ENCODE measurements at places on chromosomes 13 and 19.

DNA sequence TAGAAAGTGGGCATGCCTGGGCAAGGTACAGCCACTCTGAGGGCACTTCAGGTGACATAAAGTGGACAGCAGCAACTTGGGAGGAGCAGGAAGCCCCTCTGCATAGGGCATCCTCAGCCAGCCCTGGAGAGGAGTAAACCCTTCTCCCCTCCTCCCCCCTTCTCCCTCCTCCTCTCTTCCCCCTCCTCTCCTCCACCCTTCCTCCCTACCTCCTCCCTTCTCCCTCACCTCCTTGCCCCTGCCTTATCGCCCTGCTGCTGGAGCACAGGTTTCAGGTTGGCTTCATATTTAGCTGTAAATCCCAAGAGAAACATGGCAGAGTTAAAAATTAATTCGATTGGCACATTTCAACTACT is 30.5 kb upstream of the ATP12A start:
- DNase-seq: no peak

DNA sequence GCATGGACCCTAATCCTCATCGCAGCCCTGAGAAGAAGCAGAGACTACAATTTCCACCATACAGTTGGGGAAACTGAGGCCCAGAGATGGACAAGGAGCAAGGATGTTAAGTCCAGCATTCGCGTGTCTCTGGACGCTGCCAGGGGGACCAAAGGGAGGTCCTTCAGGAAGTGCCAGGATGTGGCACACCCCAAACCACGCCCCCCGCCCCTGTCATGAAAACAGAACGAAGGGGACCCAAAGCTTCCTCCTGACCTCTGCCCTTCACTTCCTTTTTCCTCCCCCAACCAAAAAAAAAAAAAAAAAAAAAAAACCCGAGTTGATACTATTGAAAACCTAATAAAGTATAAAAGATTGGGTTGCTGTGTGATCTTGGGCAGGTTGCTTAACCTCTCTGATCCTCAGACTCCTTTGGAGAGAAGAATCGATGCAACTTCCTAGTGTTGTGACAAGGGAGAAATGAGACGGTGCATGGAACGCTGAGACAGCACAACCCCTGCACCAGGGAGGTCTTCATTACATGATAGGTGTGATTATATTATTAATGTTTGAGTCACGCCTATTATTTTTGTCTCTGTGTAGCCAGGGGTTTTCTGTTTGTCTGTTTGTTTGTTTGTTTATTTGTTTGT is 2.7 kb upstream of the ZBTB7A start:
- DNase-seq: no peak

- DNase-seq: no peak
Measured at GRCh38 chr19:56137405-56137804, 3.7 kb upstream of the ZNF444 start.

DNA sequence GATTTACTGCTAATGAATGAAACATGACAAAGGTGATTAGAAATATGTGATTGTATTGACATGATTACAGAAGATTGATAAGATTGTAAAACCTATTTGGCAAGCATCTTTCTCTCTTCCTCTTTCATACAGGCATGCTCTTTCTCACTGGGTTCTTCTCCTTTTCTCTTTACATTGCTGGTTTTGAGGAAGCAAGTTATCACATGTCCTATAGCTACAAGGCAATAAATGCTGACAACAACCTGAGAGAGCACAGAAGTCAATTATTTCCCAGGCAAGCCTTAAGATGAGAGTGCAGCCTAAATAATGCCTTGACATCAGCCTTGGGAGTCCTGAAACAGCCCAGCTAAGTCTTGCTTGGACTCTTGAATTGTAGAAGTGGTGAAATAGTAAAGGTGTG is 875.0 kb downstream of the SLITRK1 start:
- no peak for DNase-seq

DNA sequence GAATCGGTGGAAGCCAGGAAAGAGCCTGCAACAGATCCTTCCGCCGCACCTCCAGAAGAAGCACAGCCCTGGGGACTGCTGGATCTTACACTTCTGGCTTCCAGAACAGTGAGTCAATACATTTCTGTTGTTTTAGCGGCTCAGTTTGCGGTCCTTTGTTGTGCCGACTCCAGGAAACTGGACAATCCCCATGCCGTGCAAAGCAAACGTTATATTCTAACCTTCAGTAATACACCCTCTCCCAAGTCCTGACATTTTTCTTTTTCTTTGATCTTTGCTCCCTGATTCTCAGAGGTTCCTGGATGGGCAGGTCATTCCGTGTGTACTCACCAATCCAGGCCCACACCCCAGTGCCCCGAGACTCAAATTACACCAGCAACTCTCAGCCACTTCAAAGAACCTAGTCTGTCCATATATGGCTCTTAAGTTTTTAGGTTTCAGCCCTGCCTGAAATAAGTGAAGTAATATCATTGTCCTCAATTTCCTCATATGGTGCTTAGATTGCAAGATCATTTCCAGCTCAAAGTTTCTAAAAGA is 387.1 kb upstream of the SGCG start:
- no peak for DNase-seq

GRCh38 chr13:30618930-30619279 is 1.2 kb downstream of the USPL1 start:
- DNase-seq: no peak

DNA sequence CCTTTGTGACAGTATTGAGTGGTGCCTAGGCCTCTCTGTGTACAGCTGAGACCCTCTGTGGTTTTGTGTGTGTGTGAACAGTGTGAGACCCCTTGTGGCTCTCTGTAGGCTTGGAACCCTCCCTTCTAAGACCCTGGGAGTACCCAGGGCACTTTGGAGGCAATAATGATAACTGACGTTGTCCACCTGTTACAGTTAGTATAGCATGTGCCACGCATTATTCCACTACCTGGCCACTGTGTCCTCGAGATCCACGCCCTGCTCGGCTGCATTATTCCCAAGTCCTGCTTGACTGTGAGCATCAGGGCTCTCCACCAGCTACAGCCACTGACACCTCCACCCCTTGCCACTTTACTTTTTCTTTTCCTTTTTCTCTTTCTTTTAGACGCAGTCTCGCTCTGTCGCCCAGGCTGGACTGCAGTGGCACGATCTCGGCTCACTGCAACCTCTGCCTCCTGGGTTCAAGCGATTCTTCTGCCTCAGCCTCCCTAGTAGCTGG is 2.0 kb downstream of the GRAMD1A start:
- no peak for DNase-seq

GRCh38 chr13:24693862-24694471 is 13.8 kb downstream of the ATP12A start:
- DNase-seq: peak; percentile 13

GRCh38 chr13:98874029-98874397 is 103.9 kb downstream of the DOCK9 start:
- no peak for DNase-seq

DNA sequence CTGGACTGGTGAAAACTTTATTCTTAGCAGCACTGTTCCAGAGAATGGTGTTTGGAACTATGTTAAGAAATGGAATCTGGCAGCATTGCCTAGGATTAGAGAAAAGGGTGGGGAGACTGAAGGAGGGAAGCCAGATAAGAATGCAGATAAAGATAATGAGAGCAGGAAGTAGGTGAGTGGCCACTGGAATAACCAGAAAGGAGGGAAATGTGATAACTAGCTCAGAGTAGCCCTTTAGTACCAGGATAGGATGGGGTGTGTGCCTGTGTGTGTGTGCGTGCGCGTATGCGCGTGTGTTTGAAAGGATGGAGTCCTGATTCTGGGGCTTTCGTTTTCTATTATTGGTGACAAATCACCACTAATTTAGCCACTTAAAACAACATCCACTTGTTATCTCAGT is 33.4 kb upstream of the FRY start:
- DNase-seq: no peak

GRCh38 chr19:22708983-22709382 is 74.9 kb downstream of the ZNF492 start:
- no peak for DNase-seq

DNA sequence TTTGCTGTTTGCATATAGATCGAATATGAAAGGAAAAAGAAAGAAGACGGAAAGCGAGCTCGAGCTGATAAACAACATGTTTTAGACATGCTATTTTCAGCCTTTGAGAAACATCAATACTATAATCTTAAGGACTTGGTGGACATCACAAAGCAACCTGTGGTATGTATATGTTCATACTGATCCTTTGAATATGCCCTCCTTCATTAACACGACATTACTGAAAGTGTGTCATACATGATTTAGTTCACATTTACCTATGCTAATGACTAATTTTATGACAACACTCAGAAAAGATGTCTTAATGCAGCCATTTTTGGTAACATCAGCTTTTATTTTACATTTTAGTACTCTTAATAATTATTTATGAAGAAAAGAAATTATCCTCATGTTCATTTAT is 66.4 kb upstream of the KCTD4 start:
- no peak for DNase-seq

DNA sequence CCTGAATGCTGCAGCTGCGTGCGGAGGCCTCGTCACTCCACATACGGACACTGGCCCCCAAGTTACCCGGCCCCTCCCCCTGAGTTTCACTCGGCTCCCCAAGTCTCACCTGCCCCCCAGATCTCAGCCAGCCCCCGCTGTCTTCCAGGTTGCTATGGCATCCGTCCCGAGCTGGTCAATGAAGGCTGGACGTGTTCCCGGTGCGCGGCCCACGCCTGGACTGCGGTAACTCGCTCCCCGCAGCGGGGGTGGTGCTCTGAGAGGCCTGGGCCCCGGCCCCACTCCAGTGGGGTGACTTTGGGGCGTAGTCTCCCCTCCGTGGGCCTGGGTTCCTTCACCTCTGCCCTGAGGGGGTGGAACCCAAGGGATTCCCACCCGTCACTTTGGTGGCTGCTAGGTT is 168.2 kb downstream of the KDM4B start:
- DNase-seq: no peak

DNA sequence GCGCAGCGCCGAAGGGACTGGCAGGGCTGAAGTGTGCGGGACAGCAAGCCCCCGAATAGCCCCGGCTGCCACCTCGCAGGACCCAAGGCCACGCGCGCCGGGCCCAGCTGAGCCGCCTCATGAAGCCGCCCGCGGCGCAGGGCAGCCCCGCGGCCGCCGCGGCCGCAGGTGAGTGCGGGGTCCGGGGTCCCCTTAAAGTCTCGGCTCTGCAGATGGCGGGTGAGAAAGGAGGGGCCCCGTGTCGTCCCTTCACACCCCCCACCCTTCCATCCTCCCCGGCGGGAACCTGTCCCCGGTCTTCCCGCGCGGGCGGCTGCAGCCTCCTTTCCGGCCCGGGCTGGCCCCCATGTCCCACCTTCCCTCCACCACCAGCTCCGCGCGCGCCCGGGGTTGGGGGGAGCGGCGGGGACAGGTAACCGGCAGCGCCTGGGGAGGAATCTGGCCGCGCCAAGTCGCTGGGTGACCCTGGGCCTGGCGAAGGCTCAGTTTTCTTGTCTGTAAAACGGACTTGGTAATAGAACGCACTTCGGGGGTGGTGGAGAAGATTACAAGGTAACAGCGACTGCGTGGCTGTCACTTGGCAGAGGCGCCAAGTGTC is 338 bp downstream of the RGCC start:
- no peak for DNase-seq

- no peak for DNase-seq
Measured at GRCh38 chr13:80359414-80359777, 18.5 kb upstream of the SPRY2 start.

GRCh38 chr19:49567861-49568441 is 12.4 kb downstream of the NOSIP start:
- DNase-seq: no peak

DNA sequence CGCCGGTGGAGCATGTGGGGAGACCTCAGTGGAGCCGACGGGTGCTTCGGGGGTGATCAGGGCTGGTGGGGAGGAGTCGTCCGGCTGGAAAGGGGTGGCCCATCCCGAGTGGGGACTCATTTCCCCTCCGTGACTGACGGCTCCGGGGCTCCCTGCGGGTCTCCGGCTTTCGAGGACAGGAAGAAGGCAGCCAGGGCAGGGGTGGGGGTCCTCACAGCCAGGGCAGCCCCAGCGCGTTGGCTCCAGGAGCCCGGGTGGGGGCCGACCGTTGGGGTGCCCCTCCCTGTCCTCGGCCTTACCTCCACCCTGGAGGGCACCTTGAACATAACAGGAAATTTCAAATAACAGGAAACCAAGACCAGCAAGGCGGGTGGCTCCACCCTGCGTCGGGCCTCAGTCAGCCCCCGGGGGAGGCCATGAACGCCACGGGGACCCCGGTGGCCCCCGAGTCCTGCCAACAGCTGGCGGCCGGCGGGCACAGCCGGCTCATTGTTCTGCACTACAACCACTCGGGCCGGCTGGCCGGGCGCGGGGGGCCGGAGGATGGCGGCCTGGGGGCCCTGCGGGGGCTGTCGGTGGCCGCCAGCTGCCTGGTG is at the start of gene S1PR4:
Gene S1PR4, plus strand, starts transcription at position 393 of the 596 bp plus-strand sequence. Its CDS starts 24 bp downstream, at position 417.
- no peak for DNase-seq

GRCh38 chr19:29262085-29262484 is 49.1 kb upstream of the UQCRFS1 start:
- DNase-seq: no peak

GRCh38 chr13:34933349-34933748 is 8.7 kb upstream of the NBEA start:
- DNase-seq: no peak

DNA sequence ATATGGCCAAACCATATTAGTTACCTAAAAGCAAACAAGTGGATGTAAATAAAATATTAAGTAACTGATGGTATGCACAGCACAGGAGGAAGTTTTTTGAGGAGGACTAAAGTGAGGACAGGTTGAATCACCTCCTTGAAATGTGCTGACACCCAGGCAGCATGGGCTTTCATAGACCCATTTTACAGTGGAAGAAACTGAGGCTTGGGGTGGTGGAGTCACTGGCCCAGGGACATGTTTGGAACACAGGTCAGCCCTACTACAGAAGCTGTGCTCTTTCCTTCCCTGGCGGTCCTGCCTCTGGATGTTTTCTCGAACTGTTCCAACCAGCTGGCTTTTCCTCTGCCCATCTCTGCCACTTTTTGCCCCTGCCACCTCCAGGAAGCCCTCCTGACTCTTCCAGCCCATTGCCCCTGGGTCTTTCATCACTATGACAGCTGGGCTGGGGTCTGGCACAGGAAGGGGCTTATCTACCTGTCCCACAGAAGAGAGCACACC is 11.2 kb upstream of the PTPRS start:
- DNase-seq: no peak

GRCh38 chr19:50191216-50191615 is 12.2 kb upstream of the MYH14 start:
- no peak for DNase-seq

DNA sequence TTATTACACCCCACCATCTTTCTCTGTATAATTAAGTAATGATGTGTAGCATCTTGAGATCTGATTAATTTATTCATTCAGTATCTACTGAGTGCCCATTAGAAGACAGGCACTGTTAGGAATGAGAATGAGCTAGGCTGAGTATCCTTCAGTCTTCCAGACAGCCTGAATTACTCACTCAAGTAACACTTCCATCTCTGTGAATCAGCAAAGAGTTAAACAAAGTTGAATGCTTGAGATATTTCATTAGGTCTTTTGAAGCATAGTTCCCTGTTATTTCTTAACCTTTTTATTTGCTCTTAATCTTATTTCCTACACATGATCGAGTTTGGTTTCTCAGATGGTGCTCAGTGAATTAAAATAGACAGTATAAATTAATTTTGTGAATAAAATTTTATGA is 413.7 kb downstream of the DCT start:
- no peak for DNase-seq

- DNase-seq: no peak
Measured at GRCh38 chr13:99426426-99426825, 74.8 kb upstream of the TM9SF2 start.

All from NCI-H1436 treated with DMSO at 0.1 percent for 48 hours (cell line).